ENCODE measurements at places on chromosomes 7 and 10.

DNA sequence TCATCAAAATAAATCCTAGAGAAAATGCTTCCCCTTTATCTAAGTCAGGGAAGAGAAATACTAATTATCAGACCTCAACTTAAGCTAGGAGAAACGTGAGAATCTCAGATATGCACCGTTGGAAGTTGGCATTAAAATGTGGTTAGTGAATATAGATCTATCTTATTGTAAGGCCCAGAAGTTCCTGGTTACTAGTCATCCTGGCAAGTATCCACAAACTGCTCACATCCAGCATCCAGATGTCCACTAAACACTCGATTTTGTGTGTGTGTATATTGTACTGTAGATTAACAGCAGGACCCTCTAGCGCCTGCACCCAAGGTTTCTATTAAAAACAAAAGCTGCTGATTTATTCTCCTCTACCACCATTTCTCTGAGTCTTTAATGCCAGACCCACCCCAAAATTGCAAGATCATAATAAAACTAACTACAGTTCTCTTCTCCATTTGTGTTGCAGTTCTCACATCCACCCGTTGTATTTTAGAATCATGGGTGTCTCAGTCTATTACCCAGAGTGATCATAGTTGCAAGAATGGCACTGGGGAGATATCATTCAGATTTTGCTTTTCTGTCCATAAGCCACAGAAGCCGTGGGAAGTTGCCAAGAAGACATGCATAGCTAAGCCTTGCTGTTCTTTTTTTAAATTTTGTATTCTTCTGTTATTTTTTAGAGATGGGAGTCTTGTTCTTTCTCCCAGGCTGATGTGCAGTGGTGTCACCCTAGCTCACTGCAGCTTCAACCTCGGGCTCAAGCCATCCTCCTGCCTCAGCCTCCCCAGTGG is 165.4 kb downstream of the KIAA1217 start:
- no peak for DNase-seq

DNA sequence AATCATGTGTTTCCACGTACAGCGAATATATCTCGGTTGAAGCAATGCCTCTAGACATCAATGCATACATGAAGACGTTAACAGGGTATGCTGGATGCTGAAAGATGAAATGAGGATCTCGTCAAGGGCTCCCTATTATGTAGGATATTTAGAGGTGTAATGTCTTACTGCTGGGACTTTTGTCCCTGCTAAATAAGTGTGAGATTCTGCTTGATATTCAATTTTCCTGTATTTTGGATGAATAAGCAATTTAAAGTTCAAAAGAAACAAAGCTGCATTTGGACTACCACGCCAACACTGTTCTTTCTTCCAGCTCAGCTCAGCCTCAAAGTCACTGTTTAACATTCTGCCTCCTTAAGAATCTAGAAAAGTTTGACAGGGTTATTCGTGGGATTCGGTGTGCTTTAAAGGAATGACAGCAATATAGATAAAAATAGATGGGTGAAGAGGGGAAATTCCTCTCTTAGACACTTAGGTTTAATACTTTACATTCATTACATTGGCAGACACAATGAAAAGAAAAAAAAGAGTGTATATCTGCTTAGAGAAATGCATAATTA is 110.1 kb upstream of the RHEB start:
- no peak for DNase-seq

- DNase-seq = no peak
Measured at GRCh38 chr7:27723085-27723484, 16.9 kb upstream of the TAX1BP1 start.

DNA sequence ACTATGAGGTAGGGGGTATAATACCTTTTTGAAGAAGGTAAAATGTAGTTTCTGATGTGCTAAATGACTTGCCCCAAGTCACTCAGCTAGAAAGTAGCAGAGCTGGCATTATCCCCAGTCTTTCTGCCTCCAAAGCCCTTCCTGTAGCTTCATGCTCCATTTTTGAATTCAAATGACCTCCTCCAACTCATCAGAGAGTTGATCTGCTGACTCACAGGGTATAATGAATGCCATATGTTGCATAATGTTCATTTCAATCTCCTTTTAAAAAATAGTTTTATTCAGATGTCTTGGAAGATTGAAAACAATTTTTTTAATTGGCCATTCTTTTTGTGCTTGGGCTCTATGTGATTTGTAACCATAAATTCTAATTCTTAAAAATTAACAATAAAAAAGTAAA is 272.8 kb upstream of the IMMP2L start:
- no peak for DNase-seq

DNA sequence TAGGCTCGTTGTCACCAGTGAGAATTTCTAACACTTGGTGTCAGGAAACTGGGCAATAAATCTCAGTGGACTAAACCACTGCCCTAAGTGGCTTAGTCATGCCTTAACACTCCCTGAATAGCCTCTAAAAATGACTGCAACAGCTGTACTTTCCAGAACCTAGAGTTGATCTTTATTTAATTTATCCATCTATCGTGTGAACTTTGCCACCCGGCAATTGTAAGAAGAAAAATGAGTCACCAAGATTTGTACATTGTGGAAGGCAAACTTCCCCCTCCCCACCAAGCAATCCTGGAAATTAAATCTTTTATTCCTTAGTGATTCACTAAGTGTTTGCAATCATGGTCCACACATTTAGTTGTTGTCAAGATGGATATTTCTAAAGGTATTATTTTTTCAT is 47.1 kb downstream of the NXPH1 start:
- DNase-seq = no peak

DNA sequence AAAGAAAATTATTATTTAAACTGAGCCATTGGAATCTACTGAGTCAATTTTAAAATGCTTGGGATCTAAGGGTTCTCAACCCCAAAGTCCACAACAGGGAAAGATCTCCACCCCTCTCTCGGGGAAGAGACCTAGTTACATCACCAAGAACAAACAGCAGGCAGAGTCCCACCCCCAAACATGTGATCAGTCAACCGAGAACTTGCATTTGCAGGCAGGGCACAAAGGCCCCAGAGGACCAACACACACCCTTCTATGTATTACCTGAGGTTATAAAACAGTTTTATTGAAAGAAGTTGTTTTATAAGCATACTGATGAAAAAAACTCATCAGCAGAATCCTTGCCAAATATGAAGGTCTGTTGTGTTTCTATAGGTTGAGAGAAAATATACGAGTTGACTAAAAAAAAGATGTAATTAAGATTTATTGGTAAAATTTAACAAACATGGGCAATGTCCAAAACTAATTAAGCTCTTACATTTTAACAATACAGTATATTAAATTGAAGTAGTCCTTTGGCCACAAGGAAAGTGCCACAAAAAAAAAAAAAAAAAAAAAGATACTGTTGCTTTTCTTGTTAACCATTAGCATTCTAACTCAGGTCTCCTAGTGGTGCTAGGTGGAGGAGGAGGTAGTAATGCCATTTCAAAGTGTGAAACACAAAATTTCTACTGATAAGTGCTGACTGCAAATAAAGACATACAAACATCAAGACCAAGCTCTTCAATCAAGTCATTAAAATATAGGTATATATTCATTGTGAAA is 975 bp upstream of the USP54 start:
- DNase-seq = no peak

GRCh38 chr7:127870231-127870907 is 160.9 kb downstream of the LRRC4 start:
- DNase-seq = no peak

DNA sequence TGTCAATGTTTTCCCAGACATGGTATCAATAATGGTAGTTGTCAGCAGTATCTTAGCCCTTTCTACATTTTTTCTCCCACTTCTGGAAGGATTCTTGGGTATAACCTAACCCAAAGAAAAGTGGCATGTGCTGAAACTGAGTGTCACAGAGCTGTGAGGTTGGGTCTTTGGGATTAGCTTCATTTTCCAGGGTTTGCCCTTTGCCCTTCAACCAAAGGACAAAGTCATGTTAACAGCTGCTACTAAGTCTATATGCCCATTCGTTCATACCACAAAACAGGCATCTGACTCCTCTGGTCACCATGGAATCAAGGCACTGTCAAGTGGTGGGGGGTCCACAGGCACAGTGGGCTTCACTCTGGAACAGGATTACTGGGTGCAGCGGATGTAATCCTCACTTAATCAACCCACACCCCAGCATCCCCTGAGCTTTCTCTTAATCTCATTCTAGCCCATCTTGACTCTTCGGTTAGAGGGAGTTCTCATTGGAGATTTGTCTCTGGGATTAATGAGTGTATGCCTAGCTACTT is 29.1 kb downstream of the CTAGE6 start:
- no peak for DNase-seq

DNA sequence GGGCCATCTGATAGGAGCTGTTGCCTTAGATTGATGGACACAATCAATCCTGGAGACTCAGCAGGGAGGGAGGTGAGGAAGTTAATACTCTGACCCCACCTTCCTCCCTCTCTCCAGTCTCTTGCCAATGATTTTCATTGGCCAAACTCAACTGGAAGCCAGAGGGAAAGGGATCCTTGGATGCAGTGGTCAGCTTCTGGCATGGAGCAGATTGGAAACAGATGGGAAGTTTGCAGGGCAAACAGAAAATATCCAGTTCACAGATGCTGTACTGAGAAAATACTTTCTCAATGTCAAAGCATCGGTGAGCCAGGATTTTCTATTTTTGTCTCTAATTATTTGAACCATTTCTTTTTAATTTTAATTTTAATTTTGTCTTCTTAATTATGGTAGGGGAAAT is 170.8 kb downstream of the BBS9 start:
- DNase-seq = no peak

GRCh38 chr10:56662765-56663447 is 301.8 kb upstream of the ZWINT start:
- DNase-seq = no peak

DNA sequence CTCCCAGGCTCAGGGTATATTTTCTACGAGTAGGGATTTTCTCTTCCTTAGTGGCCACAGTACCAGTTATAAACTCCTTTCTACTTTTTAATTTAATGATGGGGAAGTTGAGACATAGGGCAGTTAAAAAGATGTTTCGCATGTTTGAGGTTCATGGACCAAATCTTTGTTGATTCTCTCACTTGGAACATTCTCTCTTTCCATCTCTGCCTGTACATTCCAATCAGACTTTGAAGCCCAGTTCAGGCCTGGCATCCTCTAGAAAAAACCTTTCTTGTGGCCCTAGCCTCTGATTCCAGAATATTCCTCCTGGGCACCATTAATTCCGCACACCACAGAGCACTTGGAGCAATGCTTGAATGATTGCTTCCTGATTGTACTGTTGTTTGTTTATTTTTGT is 18.5 kb downstream of the SLC13A4 start:
- DNase-seq = no peak

DNA sequence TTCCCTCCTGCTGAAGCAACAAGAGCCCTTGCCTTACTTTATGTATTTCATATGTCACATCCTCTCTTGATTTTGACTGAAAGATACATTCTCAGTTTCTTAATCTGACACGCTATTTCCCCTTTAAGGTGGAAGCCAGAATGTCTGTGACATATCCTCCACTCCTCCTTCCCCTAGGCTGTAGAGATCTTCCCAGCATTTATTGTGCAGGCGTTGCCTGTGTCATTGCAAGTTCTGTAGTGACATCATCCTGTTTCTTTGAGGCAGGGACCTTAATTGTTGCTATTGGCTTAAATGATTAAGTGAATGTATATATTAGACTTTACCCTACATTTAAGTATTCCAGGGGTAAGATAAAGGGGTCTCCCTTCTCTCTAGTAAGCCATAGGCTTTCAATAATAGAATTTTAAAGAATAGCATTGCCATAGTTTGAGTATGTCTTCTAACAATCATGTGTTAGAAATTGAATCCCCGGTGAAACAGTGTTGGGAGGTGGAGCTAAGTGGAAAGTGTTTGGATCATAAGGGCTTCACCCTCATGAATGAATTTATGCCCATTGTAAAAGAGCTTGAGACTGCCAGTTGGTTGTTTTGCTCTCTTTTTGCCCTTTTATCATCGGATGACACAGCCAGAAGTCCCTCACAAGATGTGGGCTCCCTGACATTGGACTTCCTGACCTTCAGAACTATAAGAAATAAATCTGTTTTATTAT is 189.5 kb upstream of the CDC14C start:
- no peak for DNase-seq

DNA sequence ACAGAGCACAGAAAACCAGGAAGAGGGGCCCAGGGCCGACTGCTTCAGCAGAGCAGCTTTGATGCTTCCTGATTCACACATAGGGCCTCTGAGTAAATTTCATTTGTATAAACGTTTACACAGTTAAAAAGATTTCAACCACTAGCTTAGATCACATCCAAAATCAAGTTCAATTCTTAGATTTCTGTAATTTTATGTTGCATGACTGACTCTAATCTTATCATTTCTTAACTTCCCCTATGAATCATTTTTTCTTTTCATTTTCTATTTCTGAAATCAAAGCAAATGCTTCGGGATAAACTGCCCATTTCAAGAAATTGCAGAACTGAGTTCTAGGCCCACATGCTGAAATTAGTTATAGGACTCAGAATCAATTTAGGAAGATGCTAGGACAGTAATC is 224.7 kb downstream of the INHBA start:
- DNase-seq = no peak

- DNase-seq = no peak
Measured at GRCh38 chr7:16916105-16916639, 34.4 kb upstream of the AGR3 start.

GRCh38 chr10:43375401-43376020 is 4.1 kb downstream of the FXYD4 start:
- DNase-seq = no peak

- no peak for DNase-seq
Measured at GRCh38 chr10:130746311-130746710, 565.2 kb downstream of the TCERG1L start.

DNA sequence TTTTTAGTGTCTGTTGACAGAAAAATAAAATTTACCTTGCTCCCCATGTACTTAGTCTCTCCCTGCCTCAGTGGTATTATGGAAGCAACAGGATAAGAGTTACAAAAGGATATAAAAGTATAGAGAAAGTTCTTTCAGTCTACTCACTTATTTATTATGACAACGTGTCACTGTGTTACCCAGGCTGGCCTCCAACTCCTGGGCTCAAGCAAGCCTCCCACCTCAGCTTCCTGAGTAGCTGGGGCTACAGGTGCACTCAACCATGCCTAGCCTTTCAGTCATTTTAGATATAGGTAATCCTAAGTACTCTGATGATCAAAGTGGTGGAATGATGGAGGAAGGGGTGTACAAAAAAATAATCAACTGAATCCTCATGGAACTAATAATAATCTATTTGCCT is 215.2 kb upstream of the MKLN1 start:
- DNase-seq = no peak

DNA sequence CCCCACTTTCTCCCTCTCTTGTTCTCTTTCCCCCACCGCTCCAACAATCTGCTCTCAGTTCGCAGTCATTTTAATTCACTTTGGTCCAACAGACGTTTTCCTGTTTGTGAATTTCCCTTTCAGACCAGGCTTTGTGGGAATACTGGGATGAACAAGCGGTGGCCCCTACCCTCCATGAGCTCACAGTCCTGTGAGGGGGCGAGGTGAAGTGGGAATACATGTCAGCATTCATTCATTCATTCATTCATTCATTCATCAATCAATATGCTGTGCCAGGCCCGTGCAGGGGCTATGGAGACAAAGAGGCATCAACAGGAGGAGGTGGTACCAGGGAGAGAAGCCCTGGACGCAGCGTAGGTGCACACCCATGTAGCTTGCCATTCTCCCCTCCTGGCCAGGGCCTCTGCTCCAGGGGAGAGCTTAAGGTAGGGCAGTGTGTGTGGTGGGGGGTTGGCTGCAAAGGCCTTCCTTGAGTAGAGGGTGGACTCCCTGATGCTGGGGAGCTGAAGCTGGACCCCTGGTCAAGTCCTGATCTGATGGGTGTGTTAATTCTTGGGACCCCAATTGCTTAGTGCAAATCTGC is 16.1 kb downstream of the PRF1 start:
- DNase-seq = no peak

- DNase-seq = no peak
Measured at GRCh38 chr7:140308060-140308459, 90.3 kb downstream of the SLC37A3 start.

GRCh38 chr7:70693321-70693685 is 438.6 kb upstream of the GALNT17 start:
- no peak for DNase-seq
